GM20000 (cell line): ENCODE measurements at places on chromosomes 6 and 20.

GRCh38 chr6:88174906-88175305, 8.8 kb upstream of the CNR1 start:
- no peak for DNase-seq

- peak; percentile 59 for DNase-seq
Observed at GRCh38 chr6:138410972-138411880, 7.2 kb downstream of the HEBP2 start.

- no peak for DNase-seq
Observed at GRCh38 chr6:150787429-150787828, 78.1 kb upstream of the MTHFD1L start.

DNA sequence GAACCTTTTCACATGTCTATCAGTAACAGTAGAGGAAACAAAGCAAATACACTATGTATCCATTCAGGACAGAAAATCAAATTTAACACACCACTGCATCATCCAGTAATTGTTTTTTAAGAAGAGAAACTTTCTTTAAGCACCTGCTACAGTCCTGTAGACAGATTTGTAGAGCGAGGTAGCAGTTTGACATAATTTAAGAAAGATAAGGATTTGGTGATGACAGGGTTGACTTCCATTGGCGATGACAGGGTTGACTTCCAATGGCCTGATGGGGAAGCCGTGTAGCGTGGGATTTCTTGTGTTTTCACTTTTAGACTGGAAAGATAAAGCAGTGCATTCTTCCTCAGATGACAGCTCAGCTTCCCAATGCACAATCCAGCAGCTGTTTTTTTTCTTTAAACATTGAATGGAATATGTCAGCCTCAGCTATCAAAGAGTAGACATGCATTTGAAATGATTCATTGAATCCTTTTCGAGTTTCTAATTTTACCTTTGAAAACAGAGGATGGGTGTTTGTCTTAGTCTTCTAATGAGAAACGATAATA, 68.5 kb downstream of the ECT2L start:
- no peak for DNase-seq

DNA sequence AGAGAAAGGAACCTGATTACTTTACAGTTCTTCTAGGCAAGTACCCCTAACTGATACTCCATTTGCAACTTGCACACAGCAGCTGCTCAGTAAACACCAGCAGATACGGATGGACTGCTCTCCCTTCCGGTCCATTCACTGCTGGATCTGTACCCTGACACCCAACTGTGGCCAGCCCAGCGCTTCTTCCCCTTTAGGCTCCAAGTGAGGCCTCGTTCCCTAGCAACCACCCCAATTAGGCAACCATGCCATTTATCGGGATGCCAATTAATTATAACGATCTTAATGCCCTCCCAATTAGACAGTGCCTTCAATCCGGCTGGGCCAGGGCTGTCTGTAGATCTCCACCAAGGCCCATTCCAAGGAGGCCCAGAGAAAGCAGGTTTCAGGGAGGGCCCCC, 3.2 kb downstream of the SULF2 start:
- no peak for DNase-seq

- no peak for DNase-seq
Observed at GRCh38 chr20:40563296-40563950, 125.6 kb downstream of the MAFB start.

DNA sequence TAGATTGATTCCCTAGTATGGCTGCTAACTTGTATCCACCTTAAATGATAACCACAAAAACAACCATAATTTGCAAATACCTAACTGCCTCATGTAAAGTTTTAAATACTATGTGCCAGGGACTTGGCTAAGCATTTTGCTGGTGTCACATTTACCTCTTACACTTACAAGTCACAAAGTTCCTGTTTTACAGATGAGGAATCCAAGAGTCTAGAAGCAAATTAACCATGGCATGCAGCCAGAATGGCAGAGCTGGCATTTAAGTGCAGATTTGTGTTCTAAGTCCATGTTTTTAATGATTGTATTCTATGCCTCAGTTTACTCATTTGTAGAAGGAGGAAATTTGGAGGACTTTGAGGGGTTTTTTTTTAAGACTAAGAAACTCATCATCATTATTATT, 696.7 kb downstream of the PTPRT start:
- DNase-seq = no peak

- no peak for DNase-seq
Observed at GRCh38 chr6:72466971-72467566, 154.8 kb upstream of the KCNQ5 start.

- DNase-seq = no peak
Observed at GRCh38 chr20:63619505-63619904, 7.4 kb downstream of the GMEB2 start.

GRCh38 chr20:32302507-32302872, 25.0 kb downstream of the KIF3B start:
- no peak for DNase-seq

GRCh38 chr6:166587631-166588413, 1.3 kb upstream of the RAMACL start:
- DNase-seq = peak; percentile 83

DNA sequence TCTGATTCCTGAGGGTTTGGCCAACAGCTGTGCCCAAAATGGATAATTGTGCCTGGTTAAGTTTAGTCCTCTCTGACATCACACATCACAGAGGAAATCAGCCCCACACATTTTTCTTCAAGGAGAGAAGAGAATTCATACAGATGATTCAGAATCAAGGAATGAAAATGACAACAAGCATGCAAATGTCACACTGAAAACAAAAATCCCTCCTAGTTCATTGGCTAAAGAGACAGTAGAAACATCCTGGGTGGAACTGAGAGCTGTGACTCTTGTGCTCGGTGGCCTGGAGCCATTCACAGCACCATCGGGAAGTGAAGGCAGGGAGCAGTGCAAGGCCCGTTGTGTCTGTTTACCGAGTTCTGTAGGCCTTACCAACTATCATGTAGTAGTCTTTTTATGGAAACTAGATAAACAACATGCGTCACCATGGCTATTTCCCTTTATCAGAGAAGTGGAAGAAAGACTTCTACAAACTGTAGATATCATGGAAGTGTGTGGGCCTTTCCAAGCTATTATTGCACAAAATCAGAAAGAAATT, 81.7 kb upstream of the TENT5A start:
- no peak for DNase-seq

DNA sequence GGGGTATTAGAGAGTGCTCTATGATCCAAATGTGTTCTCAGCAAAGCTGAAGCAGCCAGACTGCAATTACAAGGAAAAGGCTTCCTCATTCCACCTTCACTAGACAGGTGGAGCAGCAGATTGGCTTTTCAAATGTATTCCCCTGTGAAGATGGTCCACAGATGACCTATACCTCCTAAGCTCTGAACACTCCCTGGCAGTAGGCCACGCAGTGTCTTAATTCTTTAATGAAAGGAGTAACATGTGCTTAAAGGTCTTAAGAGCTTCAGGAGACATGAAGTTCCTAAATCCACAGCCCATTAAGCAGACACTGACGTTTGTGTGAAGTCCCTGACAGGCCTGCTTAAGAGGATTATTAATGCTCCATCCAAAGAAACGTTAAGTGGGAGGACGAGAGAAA, 138.9 kb upstream of the NUP153 start:
- no peak for DNase-seq

DNA sequence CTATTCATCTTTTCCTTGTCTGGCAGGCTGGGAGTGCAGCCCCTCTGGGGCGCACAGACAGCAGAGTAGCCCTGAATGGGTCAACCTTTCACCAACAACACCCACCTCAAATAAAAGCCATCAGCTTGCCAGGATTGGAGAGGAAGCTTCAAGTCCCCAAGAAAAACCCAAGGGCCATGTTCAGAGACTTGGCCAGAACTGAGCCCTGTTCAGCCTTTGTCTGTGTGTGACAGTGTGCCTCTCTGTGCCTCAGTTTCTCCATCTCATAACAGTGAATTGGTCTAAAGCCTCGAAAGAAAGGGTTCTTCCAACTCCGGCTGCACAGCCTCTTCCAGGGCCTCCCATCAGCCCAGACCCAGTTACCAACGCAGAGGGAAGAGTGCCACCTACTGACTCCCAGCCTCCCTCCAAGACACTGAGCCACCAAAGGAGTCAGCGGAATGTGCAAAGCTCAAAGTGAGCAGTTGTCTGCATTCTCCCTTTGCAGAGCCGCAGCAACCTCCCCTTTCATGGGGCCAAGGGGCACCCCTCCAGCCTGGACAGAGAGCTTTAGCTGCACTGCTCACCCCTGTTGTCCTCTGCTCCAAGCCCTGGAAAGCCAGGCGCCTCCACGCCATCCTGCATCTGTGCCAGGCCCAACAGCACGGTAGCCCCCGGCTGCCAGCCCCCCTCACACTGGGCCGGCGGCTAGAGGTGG, 82.7 kb upstream of the TOP1 start:
- peak; percentile 41 for DNase-seq

DNA sequence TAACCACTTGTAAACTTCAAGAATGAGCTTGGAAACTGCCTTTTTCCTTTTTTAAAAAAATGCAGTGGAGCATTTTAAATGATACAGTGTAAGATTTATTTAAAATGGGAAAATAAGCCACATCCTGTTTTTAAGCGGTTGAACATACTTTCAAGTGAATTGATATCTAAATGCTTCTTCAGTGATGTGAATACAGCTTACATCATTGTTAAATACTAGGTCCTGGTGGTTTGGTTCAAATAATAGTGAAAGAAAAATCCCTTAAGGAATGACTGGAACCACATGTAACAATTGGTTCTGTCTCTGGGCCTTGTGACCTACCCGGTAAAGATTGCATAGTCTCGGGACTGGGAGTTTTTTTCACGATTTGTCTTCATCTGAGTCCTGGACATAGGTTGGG, 44.2 kb downstream of the BMP6 start:
- DNase-seq = no peak

DNA sequence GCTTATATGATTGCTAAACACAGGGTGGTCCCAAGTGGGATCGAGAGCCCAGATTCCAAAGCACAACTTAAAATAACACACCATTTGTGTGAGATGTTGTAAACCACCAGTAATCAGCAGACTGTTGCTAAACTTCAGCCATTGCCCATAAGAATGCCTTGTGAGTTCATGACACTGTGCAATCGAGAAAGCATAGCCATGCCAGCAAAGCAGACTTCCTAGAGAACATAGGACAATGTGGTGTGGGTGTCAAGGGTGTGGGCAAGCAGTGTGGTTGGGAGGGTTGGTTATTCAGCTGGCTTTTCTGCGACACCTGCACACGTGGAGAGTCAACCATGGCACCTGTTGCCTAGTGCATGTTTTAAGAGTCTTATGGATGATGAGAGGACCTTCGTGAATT, 16.1 kb upstream of the CALHM6 start:
- DNase-seq = no peak

- no peak for DNase-seq
Observed at GRCh38 chr20:23344336-23344735, 6.3 kb upstream of the NXT1 start.

- no peak for DNase-seq
Observed at GRCh38 chr6:135854799-135855198, 3.3 kb downstream of the PDE7B start.

- DNase-seq = peak; percentile 67
Observed at GRCh38 chr6:159979136-159979874, 10.4 kb downstream of the IGF2R start.

DNA sequence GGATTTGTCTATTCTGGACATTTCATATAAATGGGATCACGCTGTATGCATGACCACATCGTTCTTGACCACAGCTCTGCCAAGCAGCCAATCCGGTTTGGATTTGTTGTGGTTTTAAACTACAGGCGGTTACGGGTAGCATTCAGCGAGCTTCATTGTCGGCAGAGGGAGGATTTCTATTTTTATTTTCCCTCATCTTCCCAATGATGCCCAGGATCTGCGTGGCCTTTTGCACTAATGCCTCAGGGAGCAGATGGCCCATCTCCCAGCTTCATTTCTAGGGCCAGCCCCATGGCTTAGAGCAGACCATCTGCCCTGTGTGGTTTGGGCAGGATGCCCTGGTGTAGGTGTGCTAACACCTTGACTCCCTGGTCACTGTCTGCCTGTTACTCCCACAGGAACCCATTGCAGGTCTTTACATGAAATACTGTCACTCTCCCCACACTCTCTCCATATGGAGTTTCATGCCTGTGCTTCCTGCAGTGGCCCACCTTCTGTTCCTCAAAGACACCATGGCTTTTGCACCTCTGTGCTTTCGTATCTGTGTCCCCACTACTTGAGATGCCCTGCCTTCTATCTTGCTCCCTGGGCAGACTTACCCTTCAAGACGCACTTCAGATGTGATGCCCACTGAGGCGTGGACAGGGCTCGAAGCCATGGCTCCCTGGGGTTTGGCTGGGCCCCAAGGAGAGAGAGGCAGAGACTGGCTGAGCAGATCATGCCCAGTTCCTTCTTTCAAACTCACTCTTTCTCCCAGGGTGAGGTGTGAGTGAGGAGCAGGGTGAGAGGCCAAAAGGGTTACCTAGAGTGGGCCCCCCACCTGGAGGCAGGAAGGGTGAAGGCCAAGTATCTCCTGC, 26.0 kb downstream of the SDCBP2 start:
- no peak for DNase-seq

DNA sequence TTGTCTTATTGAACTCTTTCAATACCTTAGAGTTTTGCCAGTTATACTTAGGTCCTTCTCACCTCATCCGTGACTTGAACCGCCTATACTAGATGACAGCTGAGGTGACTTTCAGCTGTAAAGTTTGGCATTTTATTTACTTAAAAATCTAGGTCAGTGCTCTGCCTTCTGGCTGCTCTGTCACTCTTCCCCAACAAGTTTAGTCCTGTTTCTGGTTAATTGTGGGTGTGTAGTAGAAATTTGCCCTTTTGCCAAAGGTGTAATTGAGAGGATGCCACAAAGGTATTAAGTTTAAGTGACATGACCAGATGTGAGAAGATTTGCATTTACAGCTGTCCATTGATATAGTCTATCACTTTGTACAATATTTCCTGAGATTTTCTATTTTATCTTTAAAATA, 106.2 kb downstream of the FARS2 start:
- no peak for DNase-seq

- no peak for DNase-seq
Observed at GRCh38 chr6:18445228-18445627, 58.1 kb downstream of the RNF144B start.

DNA sequence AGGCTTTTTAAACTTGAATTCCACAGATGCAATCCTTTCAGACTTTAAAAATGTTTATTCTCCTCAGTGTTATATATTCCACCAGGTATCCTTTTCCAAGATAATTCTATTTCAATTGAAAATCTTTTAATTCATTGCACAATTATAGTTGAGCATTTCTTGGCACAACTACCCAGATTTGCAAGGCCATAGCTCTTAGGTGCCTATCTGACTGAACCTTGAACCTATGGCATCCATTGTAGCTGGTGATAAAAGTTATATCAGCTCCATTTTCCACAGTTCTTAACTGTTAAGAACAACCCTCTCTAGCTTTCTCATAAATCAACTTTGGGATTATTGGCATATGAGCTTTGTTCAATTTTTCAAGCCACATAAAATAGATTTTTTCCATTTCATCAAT, 42.4 kb downstream of the PACRG start:
- DNase-seq = no peak

GRCh38 chr6:30075790-30076732, 492 bp upstream of the RNF39 start:
- peak; percentile 46 for DNase-seq

GRCh38 chr6:125773387-125774341, 17.1 kb upstream of the NCOA7 start:
- no peak for DNase-seq

GRCh38 chr6:10140136-10140535, 274.7 kb downstream of the TFAP2A start:
- no peak for DNase-seq
